ENCODE measurements at places on chromosomes 7 and 10.

DNA sequence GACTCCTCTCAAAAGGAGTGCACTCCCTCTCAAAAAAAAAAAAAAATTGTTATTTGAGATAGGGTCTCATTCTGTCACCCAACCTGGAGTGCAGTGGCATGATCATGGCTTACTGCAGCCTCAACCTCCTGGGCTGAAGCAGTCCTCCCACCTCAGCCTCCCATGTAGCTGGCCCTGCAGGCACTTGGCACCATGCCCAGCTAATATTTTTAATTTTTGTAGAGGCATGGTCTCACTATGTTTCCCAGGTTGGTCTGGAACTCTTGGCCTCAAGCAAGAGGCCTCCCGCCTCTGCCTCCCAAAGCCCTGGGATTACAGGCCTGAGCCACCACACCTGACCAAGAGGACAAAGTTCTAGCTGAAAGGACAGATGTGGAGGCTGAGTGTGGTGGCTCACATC is 120.3 kb downstream of the EPC1 start:
- no peak for DNase-seq

DNA sequence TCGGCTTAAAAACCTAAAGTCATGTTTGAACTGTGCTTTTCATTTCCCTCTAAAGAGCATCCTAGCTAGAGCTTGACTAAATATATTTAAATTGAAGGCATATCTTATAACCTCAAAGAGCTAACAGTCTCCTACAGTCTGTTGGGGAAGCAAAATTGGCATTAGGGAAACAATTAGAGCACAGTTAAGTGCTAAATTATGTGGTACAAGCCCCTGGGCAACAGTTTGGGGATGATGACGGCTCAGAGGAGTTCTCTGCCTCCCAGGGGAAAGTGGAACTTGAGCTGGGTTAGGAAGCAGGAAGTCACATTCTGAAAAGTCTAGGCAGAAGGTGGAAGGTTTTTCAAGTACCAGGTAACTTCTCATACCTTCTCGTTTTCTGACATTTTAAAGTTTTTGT is 18.6 kb upstream of the GOT1 start:
- DNase-seq, result no peak

GRCh38 chr7:12357508-12357907 is 46.2 kb downstream of the VWDE start:
- no peak for DNase-seq

DNA sequence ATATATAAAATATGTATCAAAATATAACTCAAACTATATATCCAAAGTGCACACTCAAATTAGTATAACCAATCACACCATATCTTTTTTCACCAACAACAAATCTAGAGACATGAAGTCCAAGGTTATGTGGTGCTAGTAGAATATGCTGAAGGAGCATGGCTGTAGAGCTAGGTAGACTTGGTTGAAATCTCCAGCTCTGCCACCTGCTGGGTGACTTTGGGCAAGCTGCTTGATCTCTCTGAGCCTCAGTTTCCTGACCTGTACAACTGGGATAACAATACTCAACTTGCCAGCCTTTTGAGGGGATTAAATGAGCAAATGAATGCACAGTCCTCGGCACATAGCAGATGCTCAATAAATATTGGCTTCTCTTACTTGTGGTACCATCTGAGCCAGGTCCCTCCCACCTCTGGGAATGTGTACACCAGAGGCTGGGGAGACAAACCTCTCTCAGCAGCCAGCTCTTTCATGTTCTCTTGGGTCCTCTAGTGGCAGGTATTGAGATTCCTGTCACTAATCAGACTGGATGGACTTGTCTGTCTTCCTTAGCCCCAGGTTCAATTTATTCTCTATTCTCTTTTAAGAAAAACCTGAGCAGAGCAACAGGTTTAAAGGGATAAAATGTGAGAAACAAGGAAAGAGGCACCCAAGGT is 94.3 kb upstream of the PDE1C start:
- no peak for DNase-seq

DNA sequence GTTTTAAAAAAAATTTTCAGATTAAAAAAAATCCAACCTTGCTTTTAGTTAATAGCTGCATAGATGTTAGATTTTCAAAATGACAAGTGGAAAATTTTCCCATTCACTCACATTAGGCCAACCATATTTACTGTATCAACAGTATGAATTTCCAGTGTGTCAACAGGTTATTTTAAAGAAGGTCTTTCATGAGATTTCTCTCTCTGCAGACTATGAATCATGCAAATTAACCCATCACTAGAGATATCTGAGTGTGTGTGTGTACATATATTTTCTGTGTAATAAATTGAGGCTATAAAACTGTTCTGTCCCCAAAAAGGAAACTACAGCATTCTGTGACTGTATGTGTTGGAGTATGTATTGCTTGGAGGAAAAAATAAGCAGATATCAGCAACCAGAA is 305.6 kb downstream of the ARL4A start:
- DNase-seq, result no peak

DNA sequence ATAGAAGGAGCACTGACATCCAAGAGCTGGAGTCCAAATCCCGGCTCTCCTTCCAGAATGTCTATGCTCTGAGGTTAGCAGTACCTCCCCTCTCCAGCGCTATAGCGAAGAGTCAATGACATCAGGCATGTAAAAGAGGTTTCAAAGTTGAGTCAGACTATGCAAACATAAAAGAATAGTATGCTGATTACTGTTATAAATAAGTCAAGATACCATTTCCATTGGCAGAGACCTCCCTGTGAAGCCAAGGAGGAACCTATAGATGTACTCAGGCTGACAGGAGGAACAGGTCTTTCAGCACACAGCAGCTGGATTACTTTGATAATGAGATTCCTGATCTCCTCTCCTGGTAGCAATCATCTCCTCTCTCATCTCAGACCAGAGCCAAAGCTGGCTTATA is 103.9 kb upstream of the EFCAB10 start:
- DNase-seq, result no peak

Data from naive thymus-derived CD8-positive, alpha-beta T cell (primary cell).